Neural crest cell (in vitro differentiated cells): ENCODE measurements at places on chromosomes 2 and 18. TPM values are rescaled to one million over a fixed set of nuclear protein-coding genes. Genes with fewer than 3 reads are reported as not detected.

GRCh38 chr2:134917360-134917865, 1.2 kb upstream of the CCNT2 start:
- DNase-seq, result no peak

GRCh38 chr2:120736624-120737339, 1.1 kb downstream of the GLI2 start:
- peak; percentile 26 for DNase-seq

The TEX44 gene
- total RNA-seq, result not detected in 2 replicates

DNA sequence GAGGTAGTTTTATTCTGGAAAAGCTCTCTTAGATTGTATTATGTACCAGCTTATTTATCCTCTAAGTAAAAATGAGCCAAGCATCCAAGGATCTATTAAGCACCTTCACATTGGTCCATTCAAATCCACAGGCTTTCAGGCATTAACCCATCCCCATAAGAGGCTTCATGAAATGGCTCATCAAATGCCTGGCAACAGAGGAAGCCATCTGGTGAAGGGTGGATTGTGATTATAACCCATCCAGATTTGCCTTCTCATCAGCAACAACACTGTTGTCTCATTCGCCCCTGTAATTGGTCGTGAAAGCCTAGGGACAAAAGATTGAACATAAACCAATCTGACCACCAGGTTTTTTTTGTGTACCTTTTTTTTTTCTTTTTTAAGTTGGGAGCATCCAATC, 134.3 kb upstream of the TACR1 start:
- no peak for DNase-seq

DNA sequence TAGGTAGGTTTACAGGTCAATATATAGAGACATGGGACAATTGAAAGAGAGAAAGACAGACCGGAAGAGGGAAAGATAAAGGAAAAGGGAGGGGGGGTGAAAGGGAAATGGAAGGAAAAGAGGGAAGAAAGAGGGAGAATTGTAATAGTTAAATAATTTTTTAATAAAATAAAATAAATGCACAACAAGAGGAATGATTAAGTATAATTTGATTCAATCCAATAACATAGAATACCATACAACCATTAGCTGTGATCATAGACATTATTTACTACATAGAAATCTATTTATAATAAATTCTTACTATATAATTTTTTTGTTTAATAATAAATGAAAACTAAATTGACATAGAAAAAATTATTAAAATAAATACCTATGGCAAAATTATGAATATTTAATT, 330.7 kb downstream of the NR4A2 start:
- DNase-seq, result no peak

GRCh38 chr2:23375448-23375847, 9.5 kb upstream of the KLHL29 start:
- no peak for DNase-seq

GRCh38 chr2:74399785-74400184, 19.7 kb upstream of the DCTN1 start:
- DNase-seq, result no peak

The PSTPIP2 gene
- 7.0 and 7.1 TPM in 2 replicates for total RNA-seq

- DNase-seq, result no peak
These were observed 136.2 kb downstream of the CLIP4 start for GRCh38 chr2:29251406-29251805.
